ENCODE measurements at places on chromosomes 2 and 18. TPM values are rescaled to one million over a fixed set of nuclear protein-coding genes. Genes with fewer than 3 reads are reported as not detected.

- no peak for ATAC-seq
Measured at GRCh38 chr2:141704541-141704940, 426.3 kb downstream of the LRP1B start.

DNA sequence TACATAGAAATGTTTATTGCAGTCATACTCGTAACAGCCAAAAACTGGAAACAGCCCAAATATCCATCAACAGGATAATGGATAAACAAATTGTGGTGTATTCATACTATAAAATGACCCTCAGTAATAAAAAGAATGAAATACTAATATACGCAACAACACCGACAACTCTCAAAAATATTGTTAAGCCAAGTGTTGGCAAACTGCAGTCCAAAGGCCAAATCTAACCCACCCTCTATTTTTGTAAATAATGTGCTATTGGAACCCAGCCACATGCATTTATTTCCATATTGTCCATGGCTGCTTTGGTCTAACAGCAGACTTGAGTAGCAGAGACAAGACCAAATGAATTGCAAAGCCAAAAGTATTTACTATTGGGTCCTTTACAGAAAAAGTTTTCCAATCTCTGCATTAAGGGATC, 151.0 kb downstream of the MREG start:
- no peak for ATAC-seq

DNA sequence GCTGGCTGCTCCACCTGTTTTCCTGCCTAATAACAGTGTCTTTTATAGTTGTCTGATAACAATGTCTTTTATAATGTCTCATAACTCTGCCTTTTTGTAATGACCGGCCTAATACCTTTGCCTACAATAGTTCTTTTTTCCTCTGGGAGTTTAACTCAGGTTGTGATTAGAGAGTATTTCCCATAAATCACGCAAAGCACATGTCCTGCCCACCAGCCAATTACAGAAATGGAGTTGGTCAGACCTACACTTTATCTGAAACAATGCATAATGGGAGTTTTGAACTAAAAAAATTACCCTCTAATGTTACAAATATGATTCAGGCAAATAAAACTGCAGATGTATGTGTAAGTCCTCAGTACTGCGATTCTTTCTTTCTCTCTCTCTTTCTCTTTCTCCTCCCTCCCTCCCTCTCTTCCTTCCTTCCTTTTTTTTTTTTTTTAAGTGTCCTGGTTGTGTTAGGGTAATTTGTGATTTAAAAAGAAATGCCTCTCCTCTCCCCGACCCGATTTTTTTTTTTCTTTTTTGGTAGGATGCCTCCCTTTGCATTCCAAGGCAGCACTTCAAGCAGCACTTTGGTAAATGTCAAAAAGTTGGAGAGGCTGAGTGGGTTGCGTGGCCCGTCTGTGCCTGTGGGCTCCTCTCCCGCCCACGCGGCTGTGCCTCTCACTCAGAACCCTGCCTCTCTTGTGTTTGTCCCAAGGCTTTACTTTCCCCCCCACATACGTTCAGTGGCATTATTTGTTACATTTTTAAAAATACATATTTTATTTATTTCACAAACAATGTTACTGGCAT, 147.3 kb downstream of the AGAP1 start:
- ATAC-seq = no peak

DNA sequence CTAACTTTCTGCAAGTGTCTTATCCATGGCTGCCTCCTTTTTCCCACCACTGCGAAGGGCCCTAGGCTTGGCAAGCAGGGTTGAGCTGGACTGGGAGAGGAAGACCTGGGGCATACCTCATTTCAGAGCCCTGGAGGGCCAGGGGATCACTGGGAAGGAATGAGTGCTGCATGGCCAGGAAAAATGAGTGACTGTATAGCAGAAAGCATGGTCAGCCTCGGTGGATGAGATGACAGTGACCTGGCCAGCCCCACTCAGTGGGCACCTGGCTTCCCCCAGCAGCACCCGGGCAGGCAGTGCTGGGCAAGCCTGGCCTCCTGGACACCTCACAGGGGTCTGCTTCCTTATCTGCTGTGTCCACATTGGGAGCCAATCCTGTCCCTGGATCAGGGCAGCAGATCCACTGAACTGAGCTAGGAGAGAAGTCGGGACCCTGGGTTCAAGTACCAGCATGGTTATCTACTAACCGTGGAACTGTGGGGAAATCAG, 76.4 kb downstream of the HS1BP3 start:
- no peak for ATAC-seq

DNA sequence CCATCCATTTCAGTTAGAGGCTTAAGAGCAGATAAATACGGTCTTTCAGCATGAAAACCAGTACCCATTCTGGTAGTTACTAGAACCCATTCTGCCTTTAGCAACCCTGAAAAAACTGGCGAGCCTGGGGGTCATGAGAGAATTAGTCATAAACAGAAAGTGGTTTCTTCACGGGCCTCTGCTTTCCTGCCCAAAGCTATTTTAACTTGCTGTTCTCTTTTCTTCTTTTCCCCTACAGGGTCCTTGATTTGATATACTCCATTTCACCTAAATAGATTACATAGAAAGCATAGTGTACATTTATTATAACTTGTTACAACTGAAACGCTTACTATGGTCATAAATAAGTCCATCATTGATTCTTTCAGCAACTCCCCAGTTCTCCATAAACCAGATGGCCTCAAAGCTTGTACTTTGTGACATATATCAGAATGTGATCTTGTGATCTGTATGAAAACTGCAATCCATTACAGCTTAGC, 48.3 kb downstream of the WDFY1 start:
- ATAC-seq = no peak

DNA sequence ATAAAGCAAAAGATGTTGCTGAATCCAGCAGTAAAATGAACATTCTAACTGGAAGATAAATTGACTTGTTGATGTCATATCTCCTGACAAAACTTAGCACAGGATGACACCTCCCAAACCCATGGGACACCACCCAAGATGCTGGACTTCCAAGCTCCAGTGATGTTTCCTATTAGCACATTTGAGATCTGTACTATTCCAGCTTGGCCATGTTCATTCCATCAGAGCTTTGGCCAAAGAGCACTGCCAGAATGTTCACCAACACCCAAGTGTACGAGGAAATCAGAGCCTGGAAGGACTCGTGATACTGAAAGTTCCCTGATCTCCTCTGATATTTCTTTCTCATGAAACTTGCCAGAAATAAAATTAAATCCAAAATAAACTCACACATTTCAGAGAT, 44.7 kb downstream of the PID1 start:
- ATAC-seq = no peak

GRCh38 chr2:201950606-201951005, 83.0 kb upstream of the FZD7 start:
- ATAC-seq = no peak

GRCh38 chr2:224971214-224971613, 71.1 kb downstream of the DOCK10 start:
- no peak for ATAC-seq

DNA sequence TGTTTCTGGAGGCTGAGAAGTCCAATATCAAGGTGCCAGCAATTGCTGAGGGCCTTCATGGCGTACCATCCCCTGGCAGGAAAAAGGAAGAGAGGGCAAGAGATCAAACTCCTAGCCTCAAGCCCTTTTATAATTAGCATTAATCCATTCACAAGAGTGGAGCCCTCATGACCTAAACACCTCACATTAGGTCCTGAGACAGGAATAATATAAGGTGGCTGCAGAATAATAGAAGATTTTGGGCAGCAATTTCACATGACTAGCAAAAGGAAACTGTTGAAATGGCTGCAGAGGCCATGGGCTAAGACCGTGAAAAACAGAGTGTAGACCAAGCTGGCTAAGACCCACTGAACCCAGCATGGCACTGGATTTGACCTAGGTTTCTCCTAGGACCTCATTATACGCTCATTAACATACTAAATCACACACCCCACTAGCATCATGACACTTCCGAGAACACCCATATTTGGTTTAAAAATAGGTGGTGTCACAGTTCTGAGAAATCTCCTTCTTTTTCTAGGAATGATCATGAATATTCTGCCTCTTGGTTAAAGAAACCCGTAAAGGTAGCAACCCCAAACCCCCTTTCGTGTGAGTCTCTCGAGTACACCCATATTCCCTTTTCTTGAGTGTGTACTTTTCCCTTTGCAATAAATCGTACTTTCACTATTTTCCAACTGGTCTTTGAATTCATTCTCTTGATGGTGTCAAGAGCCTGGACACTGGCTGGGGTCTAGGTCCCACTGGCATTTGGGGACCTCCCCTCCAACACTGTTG, 3.1 kb upstream of the MYCN start:
- no peak for ATAC-seq

GRCh38 chr18:31430072-31430471, 17.5 kb upstream of the DSG3 start:
- no peak for ATAC-seq

DNA sequence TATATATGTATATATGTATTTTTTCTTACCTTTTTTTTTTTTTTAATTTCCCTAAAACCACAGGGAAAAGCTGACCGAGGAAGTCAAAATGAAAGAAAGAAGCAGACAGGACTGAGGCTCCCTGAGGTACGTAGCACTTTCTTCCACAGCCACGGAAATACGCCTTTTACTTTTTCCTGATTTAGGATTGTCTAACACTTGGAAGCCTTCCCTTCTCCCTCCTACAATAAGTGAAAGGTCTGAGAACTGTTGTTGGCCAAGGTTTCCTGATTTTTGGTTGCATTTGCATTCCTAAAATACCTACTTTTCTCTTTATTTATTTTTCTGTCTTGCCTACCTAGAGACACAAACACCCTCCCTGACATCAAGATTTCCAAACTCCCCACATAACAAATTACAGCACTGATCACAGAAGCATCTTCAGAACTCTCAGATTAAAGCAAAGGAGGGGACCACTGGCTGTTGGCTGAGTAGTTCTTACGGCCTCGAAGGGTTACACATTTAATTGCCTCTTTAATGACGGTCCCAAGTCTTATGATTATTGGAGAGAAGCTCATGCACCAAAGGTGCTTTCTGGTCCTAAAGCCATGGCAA, 778.5 kb upstream of the FANCL start:
- ATAC-seq = no peak

DNA sequence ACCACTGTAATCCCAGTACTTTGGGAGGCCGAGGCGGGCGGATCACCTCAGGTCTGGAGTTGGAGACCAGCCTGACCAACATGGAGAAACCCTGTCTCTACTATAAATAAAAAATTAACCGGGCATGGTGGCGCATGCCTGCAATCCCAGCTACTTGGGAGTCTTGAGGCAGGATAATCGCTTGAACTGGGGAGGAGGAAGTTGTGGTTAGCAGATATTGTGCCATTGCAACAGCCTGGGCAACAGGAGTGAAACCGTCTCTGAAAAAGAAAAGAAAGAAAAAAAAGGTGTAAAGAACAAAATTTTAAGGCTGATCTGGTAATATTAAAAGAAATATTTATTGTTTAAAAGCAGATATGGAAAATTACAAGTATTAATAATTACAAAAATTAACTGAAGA, 29.7 kb downstream of the ZNF804A start:
- no peak for ATAC-seq

DNA sequence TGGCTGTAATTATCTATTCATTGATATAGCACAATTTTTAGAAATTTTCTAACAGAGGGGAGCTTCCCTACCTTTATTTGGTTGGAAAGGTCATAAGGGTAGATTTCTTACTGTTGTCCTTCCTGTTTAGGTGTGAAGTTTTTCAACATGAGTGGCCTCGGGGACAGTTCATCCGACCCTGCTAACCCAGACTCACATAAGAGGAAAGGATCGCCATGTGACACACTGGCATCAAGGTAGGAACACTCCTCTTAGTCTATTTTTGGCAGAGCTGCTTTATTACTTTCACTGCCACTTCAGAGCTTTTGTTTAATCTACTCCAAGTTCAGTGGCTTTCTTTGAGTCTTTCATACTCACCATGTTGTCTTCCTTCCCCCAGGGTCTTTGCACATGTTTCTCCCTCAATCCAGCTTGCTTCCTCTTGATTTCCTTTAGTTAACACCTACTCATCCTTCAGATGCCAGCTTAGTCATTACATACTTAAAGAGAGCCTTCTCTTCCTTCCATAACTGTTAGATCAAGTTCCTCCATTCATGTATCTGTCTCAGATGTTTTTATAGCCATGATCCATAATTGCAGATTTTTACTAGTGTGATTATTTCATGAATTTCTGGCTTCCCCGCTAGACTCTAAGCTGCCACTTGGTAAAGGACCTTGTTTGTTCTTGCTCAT, 134.5 kb downstream of the PTRHD1 start:
- ATAC-seq = no peak

- ATAC-seq = no peak
Measured at GRCh38 chr2:237044281-237044680, 41.4 kb upstream of the COPS8 start.

GRCh38 chr2:226086190-226086589, 686.7 kb downstream of the NYAP2 start:
- no peak for ATAC-seq

DNA sequence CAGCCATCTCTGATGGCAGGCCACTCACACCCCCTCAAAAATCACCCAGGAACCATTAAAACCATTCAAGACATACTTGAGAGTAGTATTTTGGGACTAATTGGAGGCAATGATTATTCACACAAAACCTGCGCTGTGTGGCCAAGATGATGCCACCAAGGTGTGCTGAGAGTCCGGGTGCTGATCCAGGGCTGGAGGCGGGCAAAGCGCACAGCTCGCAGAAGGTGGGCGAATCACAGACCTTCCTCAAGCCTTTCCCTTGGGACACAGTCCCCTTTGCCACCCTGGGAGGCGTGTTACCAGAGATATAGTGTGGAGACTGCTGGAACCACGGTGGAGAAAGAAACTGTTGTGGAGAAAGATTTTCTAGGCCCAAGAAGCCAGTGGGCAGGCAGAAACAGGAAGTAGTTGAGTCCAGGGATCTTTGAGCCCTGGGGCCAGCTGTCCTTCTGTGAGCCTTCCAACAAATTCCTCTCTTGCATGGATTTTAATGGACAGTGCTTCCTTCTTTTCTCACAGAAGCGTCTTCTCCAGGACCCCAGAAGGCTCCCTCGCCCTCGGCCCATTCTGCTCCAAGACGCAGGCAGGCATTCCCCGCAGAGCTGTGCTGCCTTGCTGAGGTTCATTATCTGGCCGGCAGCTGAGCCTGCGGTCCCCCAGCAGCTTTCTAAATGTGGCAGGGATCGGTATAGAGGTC, 8.0 kb downstream of the COPS9 start:
- no peak for ATAC-seq

- no peak for ATAC-seq
Measured at GRCh38 chr2:49801898-49802450, 647.7 kb upstream of the FSHR start.

The TUBA3E gene
- 0.71 TPM for total RNA-seq

The TMEM163 gene
- total RNA-seq = 0.73 TPM

The NTSR2 gene
- total RNA-seq = not detected

The AQP12B gene
- total RNA-seq = not detected

The NETO1 gene
- total RNA-seq = 19.4 TPM

The UGT1A1 gene
- total RNA-seq = 0.44 TPM

The PAX8 gene
- total RNA-seq = 4.0 TPM

The COBLL1 gene
- total RNA-seq = 26.9 TPM

The ABCG8 gene
- 0.58 TPM for total RNA-seq

The TMEM17 gene
- total RNA-seq = 2.9 TPM

The PLEK gene
- not detected for total RNA-seq

The INHBB gene
- total RNA-seq = 0.96 TPM

The RAMP1 gene
- 3.7 TPM for total RNA-seq

The TXNL1 gene
- 58.6 TPM for total RNA-seq

The CXCR1 gene
- total RNA-seq = 1.6 TPM

The SEPTIN10 gene
- 53.8 TPM for total RNA-seq

Measured in motor neuron (in vitro differentiated cells).